ENCODE measurements at places on chromosomes 1 and 21. TPM values are rescaled to one million over a fixed set of nuclear protein-coding genes. Genes with fewer than 3 reads are reported as not detected.

DNA sequence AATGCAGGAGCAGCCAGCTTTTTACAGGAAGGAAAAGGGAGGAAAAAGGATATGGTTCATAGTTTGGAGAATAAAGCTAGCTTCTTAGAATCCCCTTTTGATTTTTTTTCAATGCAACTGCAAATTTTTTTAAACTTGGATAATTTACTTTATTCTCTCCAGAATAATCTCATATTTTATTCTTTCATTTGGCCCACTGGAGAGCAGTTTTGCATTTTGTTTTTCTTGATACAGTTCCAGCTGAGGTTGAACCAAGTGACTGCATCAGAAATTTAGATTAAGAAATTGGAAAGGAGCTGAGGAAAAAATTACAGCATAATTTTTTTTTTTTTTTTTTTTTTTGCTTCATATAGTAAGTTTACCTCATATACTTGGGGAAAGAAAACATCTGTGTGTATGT is 22.8 kb downstream of the GABPA start:
- no peak for DNase-seq

DNA sequence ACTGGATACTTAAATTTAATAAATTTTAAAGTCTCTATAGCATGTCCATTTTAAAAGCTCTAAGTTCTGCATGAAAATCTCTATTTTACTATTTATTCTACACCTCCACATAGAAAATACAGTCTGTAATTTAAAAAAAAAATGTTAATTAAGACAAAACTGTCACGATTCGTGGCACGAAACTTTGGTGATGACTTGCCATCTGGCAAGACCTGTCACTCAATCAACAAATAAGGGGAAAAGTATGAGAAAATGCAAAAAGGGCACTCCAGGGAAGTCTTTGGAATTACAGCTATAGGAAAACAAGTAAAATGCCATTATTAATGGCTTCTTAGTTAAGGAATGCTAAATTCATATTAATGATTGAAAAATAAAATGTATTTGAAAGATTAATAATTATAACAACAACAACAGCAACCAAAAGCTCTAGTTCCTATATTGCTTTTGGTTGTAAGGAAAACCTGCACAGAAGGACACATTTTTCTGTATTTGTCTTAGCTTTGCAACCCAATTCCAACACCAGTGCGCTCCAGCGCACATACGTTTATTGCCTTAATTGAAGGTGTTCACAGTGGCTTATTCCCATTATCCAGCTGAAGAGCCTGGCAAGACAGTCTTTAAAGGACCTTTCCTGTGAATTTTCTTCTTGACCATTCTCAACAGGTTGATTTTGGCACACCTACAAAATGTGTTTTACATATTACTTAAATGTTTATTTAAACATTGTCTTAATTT is 107.8 kb downstream of the PLPPR5 start:
- DNase-seq = no peak

DNA sequence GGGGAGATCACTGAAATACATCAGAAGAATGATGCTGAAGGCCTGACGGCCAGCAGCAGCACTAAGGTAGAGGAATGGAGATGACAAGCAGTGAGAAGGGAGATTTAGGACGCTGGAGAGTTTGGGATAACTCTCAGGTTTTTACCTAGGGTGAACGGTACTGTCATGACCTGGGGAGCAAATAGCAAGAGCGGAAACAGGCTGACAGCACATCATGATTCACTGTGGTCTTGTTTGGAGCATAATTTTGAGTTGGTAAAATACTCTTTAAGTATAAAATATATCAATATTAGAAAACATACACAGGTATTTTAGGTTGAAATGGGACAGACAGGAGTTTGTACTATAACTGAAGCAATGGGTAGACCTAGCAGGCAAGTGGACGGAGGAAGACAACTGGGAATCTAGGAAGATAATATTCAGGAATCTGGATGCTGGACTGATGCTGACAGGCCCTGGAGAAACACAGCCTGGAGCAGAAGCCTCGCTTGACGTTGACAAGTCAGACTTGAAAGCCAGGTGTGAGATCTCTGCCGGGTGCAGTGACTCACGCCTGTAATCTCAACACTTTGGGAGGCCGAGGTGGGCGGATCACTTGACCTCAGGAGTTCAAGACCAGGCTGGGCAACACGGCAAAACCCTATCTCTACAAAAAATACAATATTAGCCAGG is 33.3 kb downstream of the ALG14 start:
- no peak for DNase-seq

Gene SHISAL2A
- total RNA-seq = 1.3 TPM

Gene SPRR5
- total RNA-seq = not detected

DNA sequence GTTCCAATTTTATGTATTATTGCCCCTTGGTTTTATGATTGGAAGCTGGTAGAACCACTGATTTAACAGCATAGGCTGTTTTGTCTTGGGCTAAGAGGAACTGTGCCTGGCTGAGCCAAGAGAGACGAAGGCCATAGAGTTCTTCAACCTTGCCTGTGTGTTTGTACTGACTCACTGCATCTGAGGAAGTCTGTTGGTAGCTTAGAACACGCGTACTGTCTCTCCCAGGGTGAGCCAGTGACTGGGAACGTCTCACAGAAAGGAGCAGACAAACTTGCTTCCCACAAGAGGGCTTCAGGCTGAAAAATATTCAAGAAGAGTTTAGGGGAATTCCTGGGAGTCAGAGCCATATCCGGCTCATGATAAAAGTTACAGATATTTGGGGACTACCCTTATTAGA is 14.9 kb downstream of the TMEM51 start:
- DNase-seq = no peak

GRCh38 chr1:181083842-181084605 is 4.5 kb upstream of the IER5 start:
- peak; percentile 73 for DNase-seq
